Activated CD4-positive, alpha-beta memory T cell treated with anti-CD3 and anti-CD28 coated beads for 36 hours (primary cell): ENCODE measurements at places on chromosomes 5 and 9. TPM values are rescaled to one million over a fixed set of nuclear protein-coding genes. Genes with fewer than 3 reads are reported as not detected.

CCL27 gene
- 0.80 TPM for total RNA-seq

PROB1 gene
- total RNA-seq, result 3.8 TPM

CCDC69 gene
- total RNA-seq, result 27.6 TPM

FBP2 gene
- not detected for total RNA-seq

TXN gene
- 554 TPM for total RNA-seq

FGF1 gene
- not detected for total RNA-seq

LARP1 gene
- 201 TPM for total RNA-seq

PLPPR1 gene
- not detected for total RNA-seq

SLC44A1 gene
- 11.8 TPM for total RNA-seq
